ENCODE measurements at places on chromosomes 4 and X. TPM values are rescaled to one million over a fixed set of nuclear protein-coding genes. Genes with fewer than 3 reads are reported as not detected.

BEX5 gene
- total RNA-seq: not detected

CLIC2 gene
- total RNA-seq: 1.4 TPM

HSFX4 gene
- total RNA-seq: not detected

SLC2A9 gene
- not detected for total RNA-seq

ARHGAP10 gene
- 7.6 TPM for total RNA-seq

COX18 gene
- total RNA-seq: 46.5 TPM

FRAS1 gene
- not detected for total RNA-seq

WDR19 gene
- 34.7 TPM for total RNA-seq

ABLIM2 gene
- total RNA-seq: 0.37 TPM

SH2D1A gene
- not detected for total RNA-seq

YIPF6 gene
- 15.7 TPM for total RNA-seq

HTN1 gene
- total RNA-seq: not detected

ITIH6 gene
- not detected for total RNA-seq

CXCL1 gene
- total RNA-seq: not detected

MAP3K15 gene
- 1.5 TPM for total RNA-seq

AVPR2 gene
- total RNA-seq: 0.25 TPM

UGT2B17 gene
- not detected for total RNA-seq

COL4A5 gene
- total RNA-seq: 0.24 TPM

RHOXF1 gene
- not detected for total RNA-seq

NDNF gene
- not detected for total RNA-seq

CDKN2AIP gene
- total RNA-seq: 14.0 TPM

PAGE2 gene
- total RNA-seq: not detected

SPANXA2 gene
- total RNA-seq: not detected

FAM47E gene
- total RNA-seq: 0.37 TPM

USP17L13 gene
- total RNA-seq: not detected

PSAPL1 gene
- not detected for total RNA-seq

AFAP1 gene
- total RNA-seq: 6.0 TPM

SSX4B gene
- total RNA-seq: not detected

OCIAD2 gene
- total RNA-seq: not detected

SPANXC gene
- not detected for total RNA-seq

TBC1D9 gene
- 9.4 TPM for total RNA-seq

PCSK1N gene
- total RNA-seq: not detected

GSX2 gene
- total RNA-seq: 6.8 TPM

NOX1 gene
- not detected for total RNA-seq
